ENCODE measurements at places on chromosomes 5 and 9. TPM values are rescaled to one million over a fixed set of nuclear protein-coding genes. Genes with fewer than 3 reads are reported as not detected.

GRCh38 chr5:81963544-81963943 lies 8.3 kb upstream of the ATG10 start:
- H3K27ac ChIP-seq = no peak overlapping the region
- no peaks in the 10 kb centered on the region for H3K36me3 ChIP-seq
- no peaks in the 10 kb centered on the region for H3K4me1 ChIP-seq
- no peaks in the 10 kb centered on the region for H3K27me3 ChIP-seq
- H3K4me3 ChIP-seq = no peak overlapping the region

Gene ASS1
- not detected for total RNA-seq

Gene KIF24
- total RNA-seq = 8.7 TPM

DNA sequence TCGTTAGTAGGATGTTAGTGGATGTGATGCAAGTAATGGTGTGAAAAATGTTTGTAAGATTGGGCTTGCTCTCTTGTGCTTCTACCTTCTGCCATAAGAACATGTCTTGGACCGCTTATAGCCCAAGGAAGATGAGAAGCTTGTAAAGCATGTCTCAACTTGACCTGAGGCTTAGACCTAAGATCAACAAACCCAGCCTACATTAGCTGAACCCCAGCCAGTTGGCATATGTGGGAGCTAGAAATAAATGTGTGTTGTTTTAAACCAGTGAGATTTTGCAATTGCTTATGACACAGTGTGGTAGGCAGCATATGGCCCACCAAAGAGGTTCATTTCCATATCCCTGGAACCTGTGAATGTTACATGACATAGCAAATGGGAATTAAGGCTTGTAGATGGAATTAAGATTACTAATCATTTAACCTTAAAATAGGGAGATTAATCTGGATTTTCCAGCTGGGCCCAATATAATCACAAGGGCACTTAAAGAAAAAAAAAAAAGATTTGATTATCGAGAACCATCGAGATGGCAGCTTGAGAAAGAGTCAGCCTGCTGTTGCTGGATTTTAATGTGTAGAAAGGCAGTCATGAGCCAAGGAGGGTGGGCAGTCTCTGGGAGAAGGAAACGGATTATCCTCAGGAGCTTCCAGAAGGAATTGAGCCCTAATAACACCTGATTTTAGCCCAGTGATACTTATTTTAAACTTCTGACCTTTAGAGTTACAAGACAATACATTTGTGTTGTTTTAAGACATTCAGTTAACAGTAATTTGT lies 27.3 kb upstream of the EDIL3 start:
- DNase-seq = no peak
- H3K36me3 ChIP-seq = no peaks in the 10 kb centered on the region
- no peaks in the 10 kb centered on the region for H3K27me3 ChIP-seq
- H3K27ac ChIP-seq = no peak overlapping the region
- H3K4me1 ChIP-seq = no peaks in the 10 kb centered on the region

- no peaks in the 10 kb centered on the region for H3K4me1 ChIP-seq
- H3K36me3 ChIP-seq = no peaks in the 10 kb centered on the region
- no peak for DNase-seq
- H3K27ac ChIP-seq = no peak overlapping the region
Measured at GRCh38 chr9:6106711-6107339, 91.4 kb upstream of the RANBP6 start.

GRCh38 chr9:4327504-4328191 lies 27.8 kb upstream of the GLIS3 start:
- H3K36me3 ChIP-seq = no peaks in the 10 kb centered on the region
- no peak overlapping the region for H3K27ac ChIP-seq
- no peak overlapping the region for H3K4me3 ChIP-seq
- peaks cover 18% of the 10 kb centered on the region for H3K27me3 ChIP-seq

GRCh38 chr9:133348718-133349573 lies 928 bp downstream of the RPL7A start:
- H3K4me3 ChIP-seq = peak overlapping the region; percentile 91
- peaks cover 40% of the 10 kb centered on the region for H3K4me1 ChIP-seq
- no peak for DNase-seq
- peak overlapping the region; percentile 98 for H3K27ac ChIP-seq
- peaks cover 34% of the 10 kb centered on the region for H3K36me3 ChIP-seq
